ENCODE measurements at places on chromosomes 7 and 10.

GRCh38 chr7:29969738-29970137, 19.9 kb downstream of the SCRN1 start:
- no peak for DNase-seq

GRCh38 chr10:31070025-31070424, 38.4 kb upstream of the ZNF438 start:
- DNase-seq = no peak

DNA sequence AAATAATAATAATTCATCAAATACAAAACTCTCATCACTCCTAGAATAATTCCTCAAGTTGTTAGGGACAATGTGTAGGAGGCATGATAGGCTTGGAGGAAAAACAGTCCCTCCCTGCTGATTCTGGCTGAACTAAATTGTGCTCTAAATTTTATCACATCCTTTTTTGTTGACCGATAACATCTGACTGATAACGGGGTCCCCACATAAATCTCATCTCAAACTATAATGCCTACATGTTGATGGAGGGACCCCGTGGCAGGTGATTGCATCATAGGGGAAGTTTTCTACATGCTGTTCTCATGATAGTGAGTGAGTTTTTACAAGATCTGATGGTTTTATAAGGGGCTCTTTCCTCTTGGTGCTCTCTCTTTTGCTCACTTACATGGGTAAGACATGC, 1043.5 kb upstream of the SORCS1 start:
- no peak for DNase-seq

DNA sequence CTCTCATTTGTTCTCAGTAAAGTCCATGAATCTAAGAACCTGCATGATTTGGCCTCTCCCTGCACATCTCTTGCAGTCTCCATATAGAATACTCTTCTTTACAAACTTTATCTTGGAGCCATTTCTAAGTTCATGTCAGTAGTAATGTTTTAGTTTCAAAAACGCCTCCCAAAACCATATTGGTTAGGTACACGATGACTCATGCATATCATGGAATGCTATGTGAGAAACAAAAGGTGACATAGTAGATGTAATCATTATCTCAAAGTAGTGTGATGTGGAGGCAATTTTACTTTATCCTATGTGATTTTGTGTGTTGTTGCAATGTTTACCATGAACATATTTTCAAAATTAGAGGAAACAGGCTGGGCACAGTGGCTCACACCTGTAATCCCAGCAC, 520.7 kb downstream of the KCNMA1 start:
- no peak for DNase-seq

- DNase-seq = no peak
Observed at GRCh38 chr7:5636914-5637313, 144.5 kb downstream of the RNF216 start.
